ENCODE measurements at places on chromosomes 1 and 21.

- DNase-seq = peak; percentile 68
Measured at GRCh38 chr1:64686828-64687724, 57.8 kb upstream of the RAVER2 start.

- no peak for DNase-seq
Measured at GRCh38 chr21:45323487-45324311, 36.0 kb upstream of the POFUT2 start.

GRCh38 chr1:117981455-117982192 lies 52.1 kb downstream of the WDR3 start:
- DNase-seq = no peak

- DNase-seq = no peak
Measured at GRCh38 chr21:39954570-39954969, 87.3 kb downstream of the PCP4 start.

DNA sequence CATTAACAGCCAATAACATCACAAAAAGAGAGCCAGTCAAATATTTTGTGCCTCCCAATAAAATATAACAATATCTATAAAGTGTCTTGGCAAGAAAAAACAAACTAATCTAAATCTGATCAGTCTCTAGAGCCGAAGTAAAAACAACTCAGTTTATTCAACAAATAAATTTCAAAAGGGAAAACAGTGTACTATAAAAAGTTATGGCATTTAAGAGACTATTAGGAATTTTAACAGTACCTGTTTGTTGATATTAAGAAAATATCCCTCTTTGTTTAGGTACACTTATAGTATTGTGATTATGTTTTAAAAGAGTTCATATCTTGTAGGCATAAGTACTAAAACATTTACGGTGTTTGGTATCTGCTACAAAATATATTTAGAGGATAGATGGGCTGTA lies 36.6 kb upstream of the C1orf53 start:
- no peak for DNase-seq

DNA sequence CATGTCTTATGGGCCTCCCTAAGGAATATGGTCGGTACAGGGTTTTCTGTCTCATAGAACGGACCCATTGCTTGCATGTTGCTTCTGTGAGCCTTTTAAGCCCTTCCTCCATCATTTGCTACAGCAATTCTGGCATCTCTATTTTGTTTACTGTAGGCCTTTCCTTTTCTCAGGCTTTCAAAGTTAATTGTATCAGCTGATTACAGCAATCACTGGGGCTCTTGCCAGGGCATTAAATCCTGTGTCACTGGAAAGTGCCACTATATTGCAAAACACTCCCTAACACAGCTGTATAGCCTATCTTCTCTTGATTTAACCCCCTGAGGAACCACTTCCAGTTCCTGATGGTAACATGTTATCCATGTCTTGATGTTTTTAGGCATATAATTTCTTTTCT lies 156.5 kb downstream of the PDE4B start:
- no peak for DNase-seq

- DNase-seq = no peak
Measured at GRCh38 chr1:107942814-107943213, 22.2 kb downstream of the VAV3 start.

DNA sequence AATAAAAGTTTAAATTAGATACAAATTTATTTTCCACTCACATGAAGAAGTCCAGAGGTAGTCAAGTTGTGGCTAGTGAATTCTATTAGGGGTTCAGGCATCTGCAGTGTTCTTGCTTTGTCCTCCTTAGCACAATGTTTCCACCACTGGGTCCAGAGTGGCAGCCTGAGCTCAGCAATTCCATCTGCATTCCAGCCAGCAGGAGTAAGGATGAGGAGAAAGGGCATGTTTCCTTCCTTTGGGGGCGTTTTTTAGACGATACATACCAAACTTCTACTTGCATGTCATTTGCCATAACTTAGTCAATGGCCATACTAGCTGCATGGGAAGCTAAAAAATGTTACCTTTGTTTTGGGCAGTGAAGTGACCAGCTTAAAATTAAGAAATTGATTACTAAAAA lies 98.5 kb upstream of the VANGL1 start:
- DNase-seq = no peak

DNA sequence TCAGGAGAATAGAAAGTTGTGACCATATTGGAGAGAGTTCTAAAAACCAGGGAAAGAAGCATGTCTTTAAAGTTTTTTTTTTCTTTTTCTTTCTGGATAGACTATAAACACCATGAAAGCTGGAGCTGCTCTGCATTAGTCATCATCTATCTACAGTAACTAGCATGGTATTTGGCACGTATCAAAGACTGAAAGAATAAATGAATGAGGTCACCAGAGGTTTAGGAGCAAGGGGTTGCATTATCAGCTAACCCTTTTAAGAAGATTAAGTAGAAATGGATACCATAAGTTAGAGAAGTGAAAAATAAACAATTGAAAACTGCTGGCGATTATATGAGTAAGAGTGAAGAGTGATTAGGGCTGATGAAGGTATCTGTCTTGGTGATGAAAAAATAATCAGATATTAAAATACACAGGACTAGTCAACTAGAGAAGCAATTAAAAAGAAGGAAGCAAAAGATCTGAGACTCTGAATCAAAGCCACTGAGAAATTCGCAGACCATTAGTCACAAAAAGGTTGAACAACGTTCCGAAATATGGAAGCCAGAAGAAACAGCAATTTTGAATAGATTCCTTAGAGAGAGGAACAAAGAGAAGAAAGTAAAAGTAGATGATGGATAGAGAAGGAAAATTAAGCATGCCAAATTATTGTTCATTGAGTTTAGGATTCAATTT lies 536.4 kb downstream of the DPYD start:
- no peak for DNase-seq

- no peak for DNase-seq
Measured at GRCh38 chr1:75353051-75353450, 218.9 kb downstream of the LHX8 start.

All from Ammon's horn (tissue), 1 donor.